ENCODE measurements at places on chromosomes 1 and 21.

DNA sequence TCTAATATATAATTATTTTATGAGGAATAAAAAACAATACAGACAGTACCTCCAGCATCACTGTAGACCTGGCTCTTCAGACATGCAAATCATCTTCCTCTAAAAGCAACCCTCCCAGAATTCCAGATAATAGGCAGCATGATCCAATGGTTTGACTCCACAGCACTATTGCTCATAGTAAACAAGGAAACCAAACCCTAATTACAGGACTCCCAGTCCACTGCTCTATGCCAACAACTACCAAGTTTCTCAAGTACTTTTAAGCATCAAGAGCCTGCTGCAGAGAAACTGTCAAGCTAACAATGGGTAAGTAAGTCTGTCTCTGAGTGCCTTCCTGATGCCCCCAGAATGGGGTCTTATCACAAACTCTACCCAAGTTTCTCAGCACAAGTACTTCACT, 57.2 kb downstream of the EYA3 start:
- no peak for DNase-seq

DNA sequence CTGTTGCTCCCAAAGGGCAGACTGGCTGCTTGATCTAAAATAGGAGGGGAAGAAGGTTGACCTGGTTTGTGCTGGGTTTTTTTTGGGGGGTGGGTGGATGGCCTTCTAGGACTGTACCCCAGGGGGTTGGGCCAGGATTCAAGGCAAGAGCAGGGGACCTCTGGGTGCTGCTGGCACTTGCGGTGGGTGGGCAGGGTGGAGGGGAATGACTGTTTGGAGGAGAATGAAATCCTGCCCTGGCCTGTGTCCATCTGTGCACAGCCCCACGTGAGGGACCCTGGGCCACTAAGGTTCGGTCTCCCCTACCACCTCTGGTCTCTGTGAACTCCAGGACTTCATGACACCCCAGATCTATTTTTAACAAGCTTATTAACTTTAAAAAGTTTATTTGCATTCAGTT, 414.2 kb downstream of the PTPRU start:
- no peak for DNase-seq

GRCh38 chr1:231966983-231967382, 340.4 kb downstream of the DISC1 start:
- DNase-seq = no peak

DNA sequence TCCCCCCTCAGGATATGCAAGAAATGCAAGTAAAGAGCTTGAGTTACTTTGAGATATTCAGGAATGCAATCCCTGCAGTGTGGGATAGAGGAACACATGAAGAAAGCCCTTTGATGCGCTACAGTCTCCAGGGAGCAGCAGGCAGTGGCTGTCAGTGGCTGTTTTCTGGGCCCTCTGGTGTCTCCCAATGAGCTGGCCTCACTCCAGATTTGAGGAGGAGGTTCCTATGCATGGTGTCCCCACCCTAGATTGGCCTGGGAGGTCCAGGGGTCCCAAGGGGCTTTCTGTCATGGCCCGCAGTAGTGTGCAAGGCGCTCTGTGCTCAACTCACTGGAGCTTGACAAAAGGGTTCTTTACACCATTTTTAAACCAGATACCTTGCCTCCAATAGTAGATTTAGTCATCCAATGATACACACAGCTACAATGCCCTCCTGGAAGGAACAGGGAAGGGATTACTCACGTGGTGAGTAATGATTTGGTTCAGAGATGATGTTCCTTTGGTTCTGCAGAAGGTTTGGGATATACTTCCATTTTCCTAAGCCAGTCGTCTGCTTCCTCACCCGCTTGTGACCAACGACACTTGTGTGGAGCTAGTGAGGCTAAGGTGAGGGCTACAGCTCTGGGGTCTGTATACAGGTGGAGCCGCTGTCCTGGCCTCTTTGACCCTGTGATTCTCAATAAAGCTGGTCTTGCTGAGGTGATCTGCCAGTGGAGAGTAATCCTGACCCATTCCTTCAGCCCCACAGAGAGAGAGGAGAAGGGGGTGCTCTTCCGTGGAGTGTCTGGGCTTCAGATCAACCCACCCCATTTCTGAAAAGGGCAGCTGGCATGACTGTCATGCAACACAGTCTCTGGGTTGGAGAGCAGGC, 6.6 kb downstream of the BATF3 start:
- no peak for DNase-seq

DNA sequence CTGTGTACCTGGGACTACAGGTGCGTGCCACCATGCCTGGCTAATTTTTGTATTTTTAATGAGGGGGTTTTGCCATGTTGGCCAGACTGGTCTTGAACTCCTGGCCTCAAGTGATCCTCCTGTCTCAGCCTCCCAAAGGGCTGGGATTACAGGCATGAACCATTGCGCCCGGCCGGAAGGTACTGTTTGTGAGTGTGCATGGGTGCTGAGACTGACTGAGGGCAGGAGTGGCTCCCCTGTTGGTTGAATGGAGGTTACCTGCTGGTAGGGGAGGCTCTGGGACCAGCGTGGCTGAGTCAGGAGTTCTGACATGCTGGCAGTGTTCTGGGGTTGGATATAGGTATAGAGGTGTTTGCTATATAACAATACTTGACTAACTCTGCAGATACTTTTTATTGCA, 10.4 kb downstream of the PRMT2 start:
- DNase-seq = no peak

DNA sequence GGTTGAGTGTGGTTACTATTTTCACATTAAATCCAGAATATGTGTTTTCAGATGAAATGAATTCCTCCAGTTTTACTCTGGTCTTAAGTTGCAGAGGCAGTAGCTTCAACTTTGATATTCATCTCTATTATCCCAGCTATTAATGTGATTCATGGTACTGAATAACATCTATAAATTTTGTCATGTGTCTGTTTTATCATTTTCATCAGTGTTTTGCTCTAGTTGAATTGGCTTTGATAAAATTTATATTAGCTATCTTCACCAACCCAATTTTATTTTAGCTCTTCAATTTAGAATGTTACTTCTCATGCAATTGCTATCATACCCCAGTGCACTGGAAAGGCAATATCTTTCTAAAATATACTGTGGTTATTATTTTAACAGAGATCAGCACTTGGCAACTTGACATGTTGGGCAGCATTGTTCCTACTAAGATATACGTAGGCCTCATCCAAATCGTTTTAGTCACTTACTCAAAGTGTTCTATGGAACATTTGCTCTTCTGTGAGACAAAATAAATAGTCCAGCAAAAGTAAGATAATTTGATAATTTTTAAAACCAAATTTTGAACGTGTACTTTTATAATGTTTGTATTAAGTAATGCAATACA, 184.3 kb downstream of the NCAM2 start:
- DNase-seq = no peak

GRCh38 chr1:26132128-26132833, 20.7 kb downstream of the PDIK1L start:
- no peak for DNase-seq

DNA sequence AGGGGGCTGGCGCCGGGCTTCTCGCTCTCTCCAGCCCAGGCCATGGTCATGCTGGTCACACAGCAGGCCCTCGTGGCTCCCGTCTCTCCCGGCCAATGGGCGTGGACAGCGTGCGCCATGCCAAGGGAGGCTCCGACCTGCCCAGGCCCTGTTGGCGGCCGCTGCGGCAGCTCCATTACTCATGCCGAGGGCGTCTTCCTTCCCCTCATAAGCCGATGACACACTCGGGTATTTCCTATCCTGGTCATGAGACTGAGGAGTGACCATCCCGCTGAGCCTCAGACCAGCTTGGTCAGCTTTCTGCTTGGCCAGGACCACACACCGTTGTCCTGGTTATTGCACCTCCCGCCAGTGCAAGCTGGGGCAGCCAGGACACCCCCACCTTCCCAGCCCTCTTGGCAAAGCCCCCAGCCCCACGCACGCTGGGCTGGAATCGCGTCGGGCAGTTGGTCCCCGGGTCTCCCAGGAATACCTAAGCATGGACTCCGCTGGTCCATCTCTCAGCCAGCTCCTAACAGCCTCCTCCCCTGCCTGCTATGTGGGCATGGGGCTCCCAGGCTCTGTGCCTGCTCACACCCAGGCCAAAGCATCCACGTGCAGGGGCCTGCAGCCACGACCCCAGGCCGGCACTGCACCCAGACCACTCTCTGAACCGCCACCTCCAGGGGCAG, 49.8 kb downstream of the ARHGEF16 start:
- no peak for DNase-seq

DNA sequence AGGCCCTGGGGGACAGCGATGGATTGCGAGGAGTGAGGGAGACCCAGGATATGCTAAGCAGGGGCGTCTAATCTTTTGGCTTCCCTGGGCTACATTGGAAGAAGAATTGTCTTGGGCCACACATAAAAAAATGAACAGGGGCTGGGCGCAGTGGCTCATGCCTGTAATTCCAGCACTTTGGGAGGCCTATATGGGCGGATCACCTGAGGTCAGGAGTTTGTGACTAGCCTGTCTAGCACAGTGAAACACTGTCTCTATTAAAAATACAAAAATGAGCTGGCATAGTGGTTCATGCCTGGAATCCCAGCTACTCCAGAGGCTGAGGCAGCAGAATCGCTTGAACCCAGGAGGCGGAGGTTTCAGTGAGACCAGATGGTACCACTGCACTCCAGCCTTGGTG, 10.8 kb upstream of the PRAMEF12 start:
- no peak for DNase-seq

- no peak for DNase-seq
Measured at GRCh38 chr1:182376936-182377574, 14.5 kb downstream of the GLUL start.

DNA sequence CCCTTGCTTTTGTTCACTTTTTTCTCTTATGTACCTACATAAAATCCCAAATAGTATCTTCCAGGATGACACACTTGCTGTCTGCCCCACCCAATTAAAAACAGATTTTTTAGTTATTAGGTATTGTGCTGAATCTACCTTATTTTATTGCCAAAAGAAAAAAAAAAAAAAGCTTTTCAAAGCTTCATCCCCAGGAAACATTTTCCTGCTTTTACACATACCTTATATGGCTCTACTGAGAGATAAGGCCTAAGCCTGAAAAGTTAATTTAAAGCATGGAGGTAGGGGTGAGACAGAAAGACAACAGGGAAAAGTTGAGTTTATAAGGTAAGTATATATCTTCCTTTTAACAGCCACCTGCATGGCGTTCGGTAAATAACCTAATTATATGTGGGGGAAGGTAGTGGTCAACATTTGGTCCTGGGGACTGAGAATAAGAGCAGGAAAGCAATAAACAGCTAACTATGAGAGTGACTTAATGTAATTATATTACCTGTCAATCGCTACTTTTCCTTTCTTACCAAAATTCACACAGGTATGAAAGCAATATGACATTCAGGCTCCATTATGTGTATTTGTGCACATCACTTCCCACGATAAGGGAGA, 54.6 kb upstream of the BOLA1 start:
- no peak for DNase-seq

DNA sequence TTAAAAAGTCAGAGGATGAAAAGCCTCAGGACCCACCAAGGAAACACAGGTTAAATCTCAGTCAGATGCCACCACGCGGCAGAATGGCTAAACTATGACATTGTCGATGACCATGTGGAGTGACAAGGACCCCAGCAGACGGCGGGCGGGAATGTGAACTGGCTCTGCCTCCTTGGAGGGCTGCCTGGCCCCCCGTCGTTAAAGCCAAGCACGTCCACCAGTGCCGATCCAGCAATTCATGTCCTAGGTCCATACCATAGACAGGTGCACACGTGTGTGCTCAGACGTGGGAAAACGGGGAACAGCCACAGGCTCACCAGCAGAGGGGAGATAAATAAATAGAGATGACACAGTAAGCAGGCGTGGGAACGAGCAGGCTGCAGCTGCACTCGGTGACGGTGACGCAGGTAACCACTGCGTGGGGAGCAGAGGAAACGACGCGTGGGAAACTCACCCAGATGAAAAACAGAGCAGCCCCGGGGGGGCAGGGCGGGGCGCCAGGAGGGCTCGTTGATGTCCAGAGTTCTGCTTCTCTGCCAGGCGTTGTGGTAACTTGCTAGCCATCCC, 28.3 kb upstream of the PCBP3 start:
- DNase-seq = peak; percentile 41

- DNase-seq = no peak
Measured at GRCh38 chr1:192907545-192908243, 98.9 kb downstream of the RGS2 start.

All from activated CD4-positive, alpha-beta T cell treated with anti-CD3 and anti-CD28 coated beads, Interleukin-10, Interleukin-2, amounts not matched to agents 100 ng/mL and 50 ng/mL, durations not matched to agents 16 hours and 8 hours (primary cell).